ENCODE measurements at places on chromosomes 7 and 10. TPM values are rescaled to one million over a fixed set of nuclear protein-coding genes. Genes with fewer than 3 reads are reported as not detected.

- DNase-seq, result no peak
These were observed 109.4 kb downstream of the ABLIM1 start for GRCh38 chr10:114548662-114549061.

- no peak for DNase-seq
These were observed 66.2 kb upstream of the ARID5B start for GRCh38 chr10:61835069-61835945.

GRCh38 chr7:10939237-10939910, 34.3 kb upstream of the PHF14 start:
- DNase-seq, result no peak

- no peak for DNase-seq
These were observed 21.6 kb upstream of the SAR1A start for GRCh38 chr10:70191972-70192305.

GRCh38 chr7:44784364-44784763, 12.1 kb upstream of the PPIA start:
- DNase-seq, result no peak

The FAM24B gene
- 4.6 TPM for polyA plus RNA-seq

The RAB19 gene
- polyA plus RNA-seq, result 1.8 TPM

The RPEL1 gene
- 0.17 TPM for polyA plus RNA-seq

The LRRC18 gene
- 0.13 TPM for polyA plus RNA-seq
